ENCODE measurements at places on chromosomes 16 and 17.

DNA sequence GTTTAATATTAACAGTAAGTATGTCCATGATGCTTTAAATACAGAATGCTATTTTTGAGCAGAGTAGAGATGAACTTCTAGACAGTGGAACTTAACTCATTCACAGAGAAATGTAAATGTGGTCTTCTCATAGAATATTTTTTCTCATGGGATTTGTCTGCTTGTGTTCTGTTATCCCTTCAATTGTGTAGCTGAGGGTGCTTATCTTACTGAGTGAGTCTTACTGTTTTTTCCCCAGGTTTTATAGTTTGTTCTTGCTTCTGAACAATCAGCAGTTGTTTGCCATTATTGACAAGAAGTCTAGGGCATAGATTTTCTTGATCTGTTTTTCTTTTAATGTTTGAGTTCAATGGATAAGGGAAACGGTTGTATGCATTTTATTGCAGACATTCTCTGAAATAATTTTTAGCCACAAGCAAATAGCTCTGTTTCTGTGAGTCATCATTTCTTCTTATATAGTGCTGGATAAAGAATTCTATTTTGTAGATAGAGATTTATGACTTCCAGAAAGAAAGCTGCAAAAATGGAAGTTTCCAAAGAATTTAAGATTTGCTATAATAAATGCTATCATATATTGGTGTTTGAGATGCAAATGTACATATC is 60.5 kb downstream of the NF1 start:
- no peak for DNase-seq

- no peak for DNase-seq
Measured at GRCh38 chr17:81438007-81438659, 42.9 kb downstream of the BAHCC1 start.

DNA sequence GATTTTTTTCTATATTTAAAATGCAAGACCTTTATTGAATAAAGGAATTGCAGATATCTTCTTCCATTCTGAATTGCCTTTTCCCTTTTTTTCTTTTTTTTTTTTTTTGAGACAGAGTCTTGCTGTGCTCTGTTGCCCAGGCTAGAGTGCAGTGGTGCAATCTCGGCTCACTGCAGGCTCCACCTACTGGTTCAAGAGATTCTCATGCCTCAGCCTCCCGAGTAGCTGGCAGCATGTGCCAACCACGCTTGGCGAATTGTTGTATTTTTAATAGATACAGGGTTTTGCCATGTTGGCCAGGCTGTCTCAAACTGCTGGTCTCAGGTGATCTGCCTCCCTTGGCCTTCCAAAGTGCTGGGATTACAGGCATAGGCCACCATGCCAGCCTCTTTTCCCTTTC is 151.5 kb downstream of the CEP112 start:
- DNase-seq = no peak

DNA sequence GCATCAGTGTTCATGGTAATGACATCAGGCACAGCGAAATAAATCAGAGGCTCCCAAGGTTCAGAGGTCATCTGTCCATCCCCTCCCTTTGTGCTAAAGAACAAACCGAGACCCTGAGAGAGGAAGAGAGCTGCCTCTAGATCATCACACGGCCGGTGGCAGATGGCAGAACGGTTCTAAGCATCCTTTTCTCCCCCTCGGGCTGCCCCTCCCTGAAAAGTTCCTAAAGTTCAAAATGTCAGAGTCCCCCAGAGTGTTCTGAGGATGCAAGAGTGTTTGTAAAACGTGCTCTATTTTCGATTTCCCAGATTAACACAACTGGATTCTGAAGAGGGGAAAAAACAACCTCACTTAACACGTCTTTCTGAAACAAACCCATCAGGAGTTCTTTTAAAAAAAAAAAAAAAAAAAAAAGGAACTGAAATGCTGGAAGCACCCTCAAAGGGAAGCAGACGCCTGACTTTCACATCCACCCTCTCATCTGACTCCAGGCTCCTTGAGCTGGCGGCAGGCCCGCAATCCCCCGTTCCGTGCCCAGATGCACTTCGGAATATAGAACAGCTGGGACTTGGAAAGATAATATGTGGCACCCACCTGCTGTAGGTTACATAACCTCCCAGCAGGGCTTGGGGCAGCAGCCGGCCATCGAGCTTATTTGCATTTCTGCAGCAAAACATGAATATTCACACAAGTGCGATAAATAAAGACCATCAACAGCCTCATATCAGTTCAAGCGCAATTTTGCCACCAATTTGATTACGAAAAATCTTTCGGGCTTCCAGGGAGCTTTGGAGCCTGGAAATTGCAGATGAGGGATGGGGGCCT is 115.5 kb upstream of the SMURF2 start:
- peak; percentile 46 for DNase-seq

Data from naive B cell (primary cell).